ENCODE measurements at places on chromosomes 3 and 15.

DNA sequence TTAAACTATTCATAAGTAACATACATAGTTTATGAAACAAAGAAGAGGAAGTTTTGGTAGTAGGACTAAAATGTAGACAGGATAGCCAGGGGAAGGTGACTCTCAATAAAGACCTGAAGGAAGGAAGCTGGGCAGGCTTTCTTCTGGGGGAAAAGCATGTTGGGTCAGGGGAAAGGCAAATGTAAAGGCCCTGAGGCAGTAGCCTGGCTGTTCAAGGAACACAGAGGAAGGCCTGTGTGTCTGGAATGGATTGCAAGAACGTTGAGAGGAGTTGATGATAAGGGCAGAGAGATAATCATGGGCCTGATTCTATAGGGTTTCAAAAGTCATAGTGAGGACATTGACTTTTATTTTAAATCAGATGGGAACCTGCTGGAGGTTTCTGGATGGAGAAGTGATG, 167.6 kb downstream of the SNRK start:
- DNase-seq, result no peak

DNA sequence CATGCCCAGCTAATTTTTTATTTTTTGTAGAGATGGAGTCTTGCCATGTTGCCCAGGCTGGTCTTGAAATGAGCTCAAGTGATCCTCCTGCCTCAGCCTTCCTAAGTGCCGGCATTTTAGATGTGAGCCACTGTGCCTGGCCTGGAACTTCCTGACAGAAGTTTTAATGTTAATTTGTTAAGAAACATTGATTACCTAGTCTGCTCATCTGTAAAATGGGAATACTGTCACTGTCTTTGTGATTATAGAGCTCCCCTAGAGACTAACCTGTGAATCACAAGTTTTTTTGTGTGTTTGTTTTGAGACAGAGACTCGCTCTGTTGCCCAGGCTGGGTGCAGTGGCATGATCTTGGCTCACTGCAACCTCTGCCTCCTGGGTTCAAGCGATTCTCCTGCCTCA, 4.3 kb upstream of the EIF3J start:
- DNase-seq, result no peak

DNA sequence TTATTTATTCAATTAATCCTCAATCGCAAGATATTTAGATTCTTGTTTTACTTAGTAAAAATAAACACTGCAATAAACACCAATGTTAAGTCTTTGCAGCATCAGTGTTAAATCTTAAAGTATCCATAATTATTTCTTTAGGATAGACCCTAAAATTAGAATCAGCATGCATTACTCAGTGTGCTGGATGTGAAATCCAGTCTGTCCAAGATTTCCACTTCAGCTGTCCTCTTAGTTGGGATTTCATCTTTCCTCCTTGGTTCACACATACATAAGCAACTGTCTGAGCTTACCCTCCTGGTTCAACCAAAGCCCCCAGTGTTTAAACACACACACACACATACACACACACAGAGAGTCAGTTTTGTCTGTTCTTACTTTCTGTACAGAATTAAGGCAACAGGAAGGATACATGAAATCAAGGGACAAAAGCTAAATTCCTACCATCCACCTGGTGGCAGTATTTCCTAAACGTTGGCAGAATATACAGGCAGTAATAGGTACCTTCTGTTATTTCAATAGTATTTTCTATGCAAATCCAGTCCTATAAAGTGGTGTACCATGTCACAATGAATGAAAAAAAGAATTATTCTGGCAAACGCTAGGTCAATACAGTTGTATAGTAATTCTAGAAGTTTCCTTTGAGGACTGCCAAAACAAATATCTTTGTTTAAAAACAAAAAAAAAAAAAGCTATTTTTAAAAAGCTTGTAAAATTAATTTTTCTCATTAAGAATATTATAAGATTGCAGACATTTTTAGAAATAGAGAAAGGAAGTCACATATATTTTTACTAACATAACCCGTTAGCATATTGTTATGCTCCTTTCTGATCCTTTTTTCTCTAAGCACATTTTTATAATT, 27.3 kb upstream of the DMXL2 start:
- no peak for DNase-seq

DNA sequence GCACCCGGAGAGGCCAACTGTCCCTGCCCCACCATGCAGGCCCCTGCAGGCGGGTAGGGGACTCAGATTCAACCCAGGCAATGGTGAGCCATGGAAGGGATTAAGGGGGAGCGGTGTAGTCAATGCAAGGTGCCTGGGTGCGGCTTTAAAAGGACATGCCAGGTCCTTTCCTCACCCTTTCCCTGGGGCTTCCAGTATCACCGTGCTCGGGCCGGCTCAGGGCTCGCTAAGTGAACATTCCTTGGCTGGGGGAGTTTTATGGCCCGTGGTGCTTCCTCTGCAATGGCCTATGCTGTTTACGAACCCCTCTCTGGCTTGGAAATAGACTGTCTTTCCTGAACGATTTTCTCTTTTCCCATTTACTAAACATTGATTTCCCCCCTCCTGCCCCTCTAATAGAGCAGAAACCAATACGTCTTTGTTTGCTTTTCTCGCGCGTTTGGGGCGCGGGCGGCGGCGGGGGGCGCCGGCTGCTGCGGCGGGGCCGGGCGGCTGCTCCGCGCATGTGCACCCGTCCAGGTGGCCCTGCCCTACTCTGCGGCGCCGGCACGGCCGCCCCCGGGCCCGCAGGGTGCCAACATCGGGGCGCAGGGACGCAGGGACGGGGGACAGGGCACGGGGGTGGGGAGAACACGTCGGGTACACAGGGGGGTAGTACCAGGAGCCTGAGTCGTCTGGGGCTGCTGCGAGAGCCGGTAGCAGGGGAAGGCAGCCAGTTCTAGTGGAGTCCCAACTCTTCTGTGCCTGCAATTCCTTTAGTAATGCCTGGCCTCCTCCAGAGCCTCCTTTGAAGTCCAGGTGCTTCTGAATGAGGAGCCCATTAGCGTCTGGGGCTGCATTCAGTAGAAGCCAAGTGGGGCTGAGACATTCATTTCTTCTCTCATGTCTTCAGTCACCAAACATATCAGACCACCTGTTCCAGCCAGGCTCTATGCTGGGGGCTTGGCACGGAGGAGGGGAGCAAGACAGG, 26.9 kb upstream of the CACNA2D2 start:
- DNase-seq, result no peak

DNA sequence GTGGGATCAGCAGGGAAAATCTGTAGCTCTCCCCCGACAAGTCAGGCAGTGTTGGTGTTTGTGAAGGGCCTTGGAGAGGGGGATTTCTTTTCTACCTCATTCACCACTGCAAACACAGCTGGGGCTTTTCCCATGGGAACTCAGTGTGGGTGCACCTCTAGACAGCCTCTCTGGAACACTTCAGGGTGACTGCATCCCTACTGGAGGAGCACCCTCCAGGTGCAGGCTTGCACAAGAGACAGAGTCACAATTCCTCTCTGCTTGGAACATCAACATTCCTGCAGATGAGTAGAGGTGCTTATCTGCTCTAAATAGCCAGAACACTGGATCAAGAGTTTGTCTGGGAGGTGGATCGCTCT, 72.7 kb upstream of the AKAP13 start:
- DNase-seq, result no peak

DNA sequence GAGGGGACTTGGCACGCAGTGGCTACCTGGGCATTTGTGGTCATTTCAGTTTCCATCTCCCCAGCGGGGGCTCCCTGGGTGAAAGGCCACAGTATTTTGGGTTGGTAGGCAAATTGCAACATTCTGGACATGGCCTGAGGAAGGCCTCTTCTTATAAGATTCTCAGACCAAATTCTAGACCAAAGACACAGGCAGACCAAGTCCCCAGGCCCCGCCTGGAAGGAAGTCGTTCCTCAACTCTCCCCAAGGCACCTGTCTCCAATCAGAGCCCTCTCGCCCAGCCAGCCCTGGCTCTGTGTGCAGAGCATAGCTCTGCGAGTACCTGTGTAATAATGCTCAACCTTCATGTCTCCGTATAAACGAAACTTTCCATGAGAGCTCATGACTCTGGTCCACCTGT, 53.1 kb downstream of the GRIP2 start:
- DNase-seq, result no peak

DNA sequence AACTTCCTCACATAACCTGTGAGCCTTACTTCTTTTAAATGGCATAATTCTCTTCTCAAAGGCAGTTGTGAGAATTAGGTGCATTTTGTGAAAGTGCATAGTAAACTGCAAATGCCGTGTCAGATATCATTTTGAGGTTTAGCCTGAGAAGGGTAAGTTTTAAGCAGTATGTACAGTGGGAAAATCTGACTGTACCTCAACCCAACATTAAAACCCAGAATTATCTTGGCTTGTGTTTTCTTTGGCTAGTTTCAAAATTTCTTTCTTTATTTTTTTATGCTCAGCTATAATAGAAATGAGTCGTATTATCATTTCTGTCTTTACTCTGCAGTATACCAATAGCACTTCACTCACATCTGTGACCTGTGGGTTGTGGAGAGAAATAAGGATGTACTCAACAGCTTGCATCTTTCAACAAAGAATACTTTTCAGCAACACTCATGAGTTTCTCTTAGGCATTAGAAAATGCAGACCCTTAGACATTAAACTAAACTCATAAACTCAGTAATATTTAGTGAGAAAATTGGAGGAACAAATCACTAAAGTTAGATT, 65.7 kb downstream of the RASA2 start:
- DNase-seq, result no peak

- no peak for DNase-seq
Measured at GRCh38 chr3:50617096-50617791, at the start of gene MAPKAPK3. Gene MAPKAPK3, plus strand, starts transcription at chr3:50617151. Its CDS starts 415 bp downstream, at chr3:50617566.

- DNase-seq, result no peak
Measured at GRCh38 chr3:143810166-143810952, 37.9 kb downstream of the SLC9A9 start.

DNA sequence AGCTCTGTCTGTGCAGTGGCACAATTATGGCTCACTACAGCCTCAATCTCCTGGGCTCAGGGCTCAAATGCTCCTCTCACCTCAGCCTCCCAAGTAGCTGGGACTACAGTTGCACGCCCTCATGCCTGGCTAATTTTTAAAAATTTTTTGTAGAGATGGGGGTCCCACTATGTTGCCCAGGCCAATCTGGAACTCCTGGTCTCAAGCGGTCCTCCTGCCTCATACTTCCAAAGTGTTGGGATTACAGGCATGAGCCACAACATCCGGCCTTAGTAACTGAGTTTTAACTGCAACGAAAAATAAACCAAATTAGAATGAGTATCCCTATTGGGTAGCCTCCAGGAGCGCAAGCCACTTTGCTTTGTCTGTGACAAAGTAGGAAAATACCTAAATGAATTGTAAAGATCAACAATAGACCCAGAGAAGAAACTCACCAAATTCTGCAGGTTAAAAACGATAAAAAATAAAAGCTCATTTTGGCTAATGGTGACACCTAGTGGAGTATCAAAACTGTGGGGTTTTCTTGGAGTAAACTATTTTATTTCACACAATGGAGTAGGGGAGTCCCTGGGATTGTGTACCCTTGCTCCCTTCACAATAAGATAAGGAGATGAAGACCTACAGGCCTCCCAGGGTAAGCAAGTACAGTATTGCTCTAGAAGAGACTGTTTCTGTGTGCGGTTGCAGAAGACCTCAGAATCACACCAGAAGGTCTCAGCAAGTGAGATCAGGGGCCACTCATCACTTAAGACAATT, 21.0 kb upstream of the CA12 start:
- DNase-seq, result no peak

DNA sequence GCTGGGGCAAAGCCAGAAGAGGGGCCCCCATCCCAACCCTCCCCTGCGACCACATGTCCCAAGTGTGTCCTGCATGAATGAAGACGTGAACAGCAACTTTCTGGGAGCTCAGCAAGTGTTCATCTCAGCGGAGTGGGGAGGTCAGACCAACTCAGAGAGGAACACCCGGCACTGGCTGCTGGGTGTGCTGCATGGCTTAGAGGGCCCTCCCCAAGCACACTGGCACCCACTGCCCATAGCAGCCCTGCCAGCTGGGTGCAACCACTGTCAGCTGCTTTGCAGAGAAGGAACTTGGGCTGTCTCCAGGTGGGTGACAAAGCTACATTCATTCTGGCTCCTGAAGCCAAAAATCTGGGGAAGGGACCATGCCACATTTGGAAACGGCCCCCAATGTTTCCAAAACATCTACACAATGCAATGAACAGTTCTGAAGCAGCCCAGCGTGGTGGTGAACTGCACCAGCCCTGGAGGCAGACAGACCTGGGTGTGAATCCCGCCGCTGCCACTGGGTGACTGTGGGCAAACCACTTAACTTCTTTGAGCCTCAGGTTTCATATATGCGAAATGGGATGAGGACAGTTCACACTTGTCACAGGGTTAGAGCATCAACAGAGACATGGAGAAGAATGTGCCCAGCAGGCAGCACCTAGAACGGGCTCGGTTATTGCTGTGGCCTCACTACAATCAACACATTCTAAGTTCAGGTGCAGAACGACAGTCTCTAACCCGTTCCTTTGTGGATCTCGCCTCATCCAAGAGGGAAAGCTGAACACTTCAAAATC, 145.4 kb downstream of the NUP210 start:
- DNase-seq, result no peak

DNA sequence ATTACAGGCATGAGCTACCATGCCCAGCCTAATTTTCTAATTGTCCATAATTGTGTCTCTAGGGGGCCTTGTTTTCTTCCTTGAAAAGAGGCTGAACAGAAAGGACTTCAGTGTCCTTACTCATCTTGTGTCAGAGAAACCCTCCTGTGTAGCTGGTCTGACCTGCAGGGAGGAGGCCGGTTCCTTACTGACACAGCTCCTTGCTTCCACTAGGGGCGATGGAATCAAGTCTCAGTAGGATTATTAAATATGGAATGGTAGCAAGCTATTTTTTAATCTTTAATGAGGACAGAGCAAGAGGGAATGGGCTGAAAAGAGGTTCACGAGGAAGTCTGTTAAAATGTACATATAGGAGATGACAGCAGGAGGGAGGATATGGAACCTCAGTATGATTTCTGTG, 8.6 kb downstream of the LPCAT4 start:
- DNase-seq, result no peak

DNA sequence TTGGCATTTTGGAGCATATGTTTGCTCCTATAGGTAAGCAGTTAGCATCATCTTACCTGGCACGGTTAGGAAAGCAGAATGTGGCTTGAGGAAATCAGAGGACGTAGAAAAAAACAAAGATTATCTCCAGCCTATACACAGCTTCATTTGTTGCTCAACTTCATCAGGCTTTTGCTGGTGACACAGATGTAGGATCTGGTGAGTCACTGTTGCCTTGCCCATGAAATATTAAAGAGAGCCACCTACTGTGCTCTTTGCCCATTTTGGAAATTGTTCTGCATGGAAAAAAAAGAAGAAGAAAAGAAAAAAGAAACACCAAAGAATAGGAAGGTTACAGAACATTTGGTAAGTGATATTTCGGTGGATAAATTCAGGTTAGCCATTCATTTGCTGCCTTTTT, 3.8 kb downstream of the IL1RAP start:
- DNase-seq, result no peak

DNA sequence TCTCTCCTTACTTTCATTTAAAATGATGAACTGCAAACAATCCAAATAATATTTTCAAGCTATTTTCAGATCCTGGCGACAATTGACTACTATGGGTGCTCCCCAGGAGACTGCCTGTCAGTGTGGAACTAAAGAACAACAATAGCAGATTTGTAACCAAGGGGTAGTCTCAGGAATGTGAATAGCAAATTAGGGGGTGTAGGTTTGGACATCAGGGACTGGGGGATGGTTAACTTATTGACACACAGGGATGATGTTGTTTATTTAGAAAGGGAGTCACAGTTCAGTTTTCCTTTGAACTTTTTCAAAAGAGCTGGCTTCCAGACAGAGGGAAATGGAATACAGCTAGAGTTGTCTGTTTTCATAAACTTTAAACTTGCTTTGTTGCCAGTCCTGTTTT, 229.8 kb downstream of the LRTM1 start:
- DNase-seq, result no peak

Measured in stimulated activated CD4-positive, alpha-beta T cell treated with anti-CD3 and anti-CD28 coated beads, Interleukin-12 subunit alpha, Interleukin-12 subunit beta, amount 100 ng/mL, for 24 hours (primary cell).